Suprapubic skin (tissue), 4 donors: ENCODE measurements at places on chromosomes 6 and 20.
A peak's percentile ranks its signal among the peaks of the same experiment; 100 is the strongest.

- no peak for DNase-seq
Observed at GRCh38 chr6:148883270-148883669, 136.4 kb downstream of the UST start.

GRCh38 chr20:50693001-50693400, 1.7 kb upstream of the RIPOR3 start:
- DNase-seq, result no peak

GRCh38 chr6:36822506-36823269, 16.6 kb downstream of the CPNE5 start:
- DNase-seq, result no peak

GRCh38 chr6:136823128-136823660, 802 bp downstream of the PEX7 start:
- DNase-seq, result peak; percentile 61

DNA sequence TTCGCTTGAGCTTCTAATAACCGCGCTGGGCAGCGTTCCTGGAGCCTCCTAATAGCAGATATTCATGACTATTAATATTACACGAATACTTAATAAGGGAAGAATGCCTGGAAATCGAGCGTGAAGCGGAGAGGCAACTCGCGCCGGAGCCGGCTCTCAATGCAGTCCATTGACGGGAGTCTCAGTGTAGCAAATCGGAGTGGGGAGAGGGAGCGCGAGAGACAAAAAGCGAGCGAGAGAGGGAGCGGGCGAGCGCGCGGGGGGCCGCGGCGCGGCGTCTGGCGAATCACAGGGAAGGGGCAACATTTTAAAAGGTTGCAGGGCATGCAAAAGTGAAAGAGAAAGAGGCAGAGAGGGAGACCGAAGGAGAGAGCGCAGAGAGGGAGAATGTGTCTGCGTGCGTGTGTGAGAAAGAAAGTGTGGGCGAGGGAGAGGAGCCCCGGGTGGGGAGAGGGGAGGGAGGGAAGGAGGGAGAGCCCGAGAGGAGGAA, 2.9 kb downstream of the TFAP2A start:
- no peak for DNase-seq

DNA sequence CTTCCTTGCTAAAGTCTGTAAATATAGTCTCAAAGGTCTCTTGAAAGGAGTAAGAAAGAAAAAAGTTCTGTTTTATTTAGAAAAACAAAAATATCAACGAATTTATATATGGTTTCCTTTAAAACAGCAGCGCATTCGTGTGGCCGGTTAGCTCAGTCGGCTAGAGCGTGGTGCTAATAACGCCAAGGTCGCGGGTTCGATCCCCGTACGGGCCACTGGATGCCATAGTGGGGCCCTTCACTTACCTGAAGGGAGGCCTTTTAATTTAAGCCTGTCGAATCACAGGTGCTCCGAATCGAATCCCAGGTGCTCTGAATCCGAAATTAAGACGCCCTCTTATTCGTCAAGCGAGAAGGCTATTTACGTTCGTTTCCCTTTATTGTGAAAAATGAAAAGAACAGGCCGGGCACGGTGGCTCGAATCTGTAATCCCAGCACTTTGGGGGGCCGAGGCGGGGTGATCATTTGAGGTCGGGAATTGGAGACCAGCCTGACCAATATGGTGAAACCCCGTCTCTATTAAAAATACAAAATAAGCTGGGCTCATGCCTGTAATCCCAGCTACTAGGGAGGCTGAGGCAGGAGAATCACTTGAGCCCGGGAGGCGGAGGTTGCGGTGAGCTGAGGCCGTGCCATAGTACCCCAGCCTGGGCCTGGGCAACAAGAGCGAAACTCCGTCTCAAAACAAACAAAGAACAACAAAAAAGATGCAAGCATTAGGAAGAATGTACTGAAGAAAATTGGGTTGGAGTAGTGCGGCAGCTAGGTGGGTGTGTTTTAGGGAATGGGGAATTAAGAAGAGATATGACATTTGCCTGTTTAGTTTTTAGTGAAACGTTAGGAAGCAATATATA, 195.8 kb upstream of the ZNF184 start:
- no peak for DNase-seq

GRCh38 chr6:161215876-161216615, 57.8 kb downstream of the AGPAT4 start:
- DNase-seq, result no peak

DNA sequence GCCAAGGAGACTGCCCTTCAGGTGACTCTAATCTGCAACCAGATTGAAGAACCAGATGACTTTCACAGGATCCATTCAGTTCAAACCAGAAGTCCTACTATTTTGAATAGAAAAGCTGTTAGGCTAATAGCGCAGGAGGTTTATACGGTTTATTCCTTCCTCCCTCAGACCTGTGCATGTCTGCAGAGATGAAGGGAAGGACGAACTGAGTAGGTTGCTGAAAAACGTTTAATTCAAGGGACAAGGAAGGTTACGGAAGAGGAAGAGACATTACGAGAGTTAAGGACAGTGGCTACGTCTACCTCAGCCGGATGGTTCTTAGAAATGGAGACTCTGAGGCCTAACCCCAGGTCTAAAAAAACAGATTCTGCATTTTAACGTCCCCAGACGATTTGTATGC, 978 bp downstream of the AURKA start:
- DNase-seq, result no peak

- DNase-seq, result no peak
Observed at GRCh38 chr6:117395164-117395563, 30.6 kb downstream of the ROS1 start.

DNA sequence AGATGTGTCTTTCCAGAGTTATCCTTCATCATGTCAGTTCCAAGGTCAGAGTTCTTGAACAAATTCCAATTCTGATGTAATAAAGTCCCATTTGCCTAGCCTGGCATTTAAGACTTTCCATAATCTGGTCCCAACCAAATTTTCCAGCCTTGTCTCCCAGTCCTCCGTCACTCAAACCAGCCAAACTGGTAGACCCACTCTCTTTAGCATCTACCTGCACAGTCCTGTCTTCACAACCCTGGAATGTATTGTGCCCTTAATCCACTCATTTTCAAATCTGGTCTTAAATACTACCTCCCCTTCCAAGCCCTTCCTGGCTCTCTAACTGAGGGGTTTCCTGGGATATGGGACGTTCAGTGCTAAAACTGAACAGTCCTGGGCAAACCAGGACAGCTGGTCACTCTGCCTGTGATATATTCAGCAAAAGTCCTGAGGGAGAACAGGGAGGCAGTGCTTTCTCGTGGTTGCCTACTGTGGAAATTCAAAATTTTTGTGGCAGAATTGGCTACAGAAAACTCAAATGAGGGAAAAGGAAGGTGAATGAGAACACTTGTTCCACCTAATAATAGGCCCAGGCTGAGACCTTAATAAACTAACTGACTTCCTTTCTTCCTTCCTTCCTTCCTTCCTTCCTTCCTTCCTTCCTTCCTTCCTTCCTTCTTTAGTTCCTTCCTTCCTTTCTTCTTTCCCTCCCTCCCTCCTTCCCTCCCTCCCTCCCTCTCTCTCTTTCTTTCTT, 10.8 kb upstream of the AKAP7 start:
- no peak for DNase-seq

DNA sequence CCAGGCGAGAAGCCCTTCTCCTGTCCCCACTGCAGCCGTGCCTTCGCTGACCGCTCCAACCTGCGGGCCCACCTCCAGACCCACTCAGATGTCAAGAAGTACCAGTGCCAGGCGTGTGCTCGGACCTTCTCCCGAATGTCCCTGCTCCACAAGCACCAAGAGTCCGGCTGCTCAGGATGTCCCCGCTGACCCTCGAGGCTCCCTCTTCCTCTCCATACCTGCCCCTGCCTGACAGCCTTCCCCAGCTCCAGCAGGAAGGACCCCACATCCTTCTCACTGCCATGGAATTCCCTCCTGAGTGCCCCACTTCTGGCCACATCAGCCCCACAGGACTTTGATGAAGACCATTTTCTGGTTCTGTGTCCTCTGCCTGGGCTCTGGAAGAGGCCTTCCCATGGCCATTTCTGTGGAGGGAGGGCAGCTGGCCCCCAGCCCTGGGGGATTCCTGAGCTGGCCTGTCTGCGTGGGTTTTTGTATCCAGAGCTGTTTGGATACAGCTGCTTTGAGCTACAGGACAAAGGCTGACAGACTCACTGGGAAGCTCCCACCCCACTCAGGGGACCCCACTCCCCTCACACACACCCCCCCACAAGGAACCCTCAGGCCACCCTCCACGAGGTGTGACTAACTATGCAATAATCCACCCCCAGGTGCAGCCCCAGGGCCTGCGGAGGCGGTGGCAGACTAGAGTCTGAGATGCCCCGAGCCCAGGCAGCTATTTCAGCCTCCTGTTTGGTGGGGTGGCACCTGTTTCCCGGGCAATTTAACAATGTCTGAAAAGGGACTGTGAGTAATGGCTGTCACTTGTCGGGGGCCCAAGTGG, 5.3 kb downstream of the SNAI1 start:
- DNase-seq, result no peak

DNA sequence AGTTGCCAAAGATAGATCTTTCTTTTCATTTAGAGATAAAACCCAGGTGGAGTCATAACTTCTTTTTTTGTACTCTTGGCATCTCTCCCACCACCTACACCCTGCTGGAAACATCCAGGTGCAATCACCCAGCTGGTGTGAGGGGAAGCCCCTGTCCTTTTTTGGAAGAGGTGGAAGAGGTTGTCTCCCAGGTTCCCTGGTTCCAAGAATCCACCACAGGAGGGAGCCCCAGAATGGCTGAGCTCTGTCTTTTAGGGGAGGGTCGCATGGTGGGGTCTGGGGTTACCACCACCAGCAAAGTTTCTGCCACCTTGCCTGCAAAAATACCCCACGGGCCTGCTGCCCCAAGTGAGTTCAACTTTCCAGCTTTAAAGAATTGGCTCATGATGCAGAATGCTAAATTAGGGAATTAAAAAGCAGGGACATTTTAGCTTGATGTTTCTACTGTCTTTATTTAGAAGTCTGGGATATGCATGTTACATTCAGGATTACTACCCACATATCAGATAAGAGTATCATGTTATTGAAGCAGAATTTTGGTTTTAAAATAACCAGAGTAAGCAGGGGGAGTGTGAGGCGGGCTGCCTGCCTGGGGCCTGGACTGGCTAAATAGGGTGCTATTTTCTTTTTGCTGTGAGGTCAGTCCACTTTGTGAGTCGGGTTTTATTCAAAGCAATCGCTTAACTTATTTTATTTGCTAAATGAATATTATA, 11.0 kb downstream of the SMOC2 start:
- no peak for DNase-seq

DNA sequence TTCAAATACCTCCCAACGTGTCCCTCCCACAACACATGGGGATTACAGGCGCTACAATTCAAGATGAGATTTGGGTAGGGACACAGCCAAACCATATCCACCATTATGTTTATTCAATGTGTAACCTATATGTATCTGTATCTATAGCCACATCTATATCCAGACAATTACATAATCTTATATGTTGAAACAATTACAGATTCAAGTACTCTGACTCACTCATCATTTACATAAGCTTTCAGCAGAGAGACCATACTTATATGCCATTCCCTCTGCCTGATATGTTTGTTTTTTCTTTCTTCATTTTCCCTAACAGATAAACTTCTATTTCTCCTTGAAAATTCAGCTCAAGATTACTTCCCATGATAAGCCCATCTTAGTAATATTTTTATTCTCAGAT, 163.6 kb downstream of the LAMA2 start:
- no peak for DNase-seq

DNA sequence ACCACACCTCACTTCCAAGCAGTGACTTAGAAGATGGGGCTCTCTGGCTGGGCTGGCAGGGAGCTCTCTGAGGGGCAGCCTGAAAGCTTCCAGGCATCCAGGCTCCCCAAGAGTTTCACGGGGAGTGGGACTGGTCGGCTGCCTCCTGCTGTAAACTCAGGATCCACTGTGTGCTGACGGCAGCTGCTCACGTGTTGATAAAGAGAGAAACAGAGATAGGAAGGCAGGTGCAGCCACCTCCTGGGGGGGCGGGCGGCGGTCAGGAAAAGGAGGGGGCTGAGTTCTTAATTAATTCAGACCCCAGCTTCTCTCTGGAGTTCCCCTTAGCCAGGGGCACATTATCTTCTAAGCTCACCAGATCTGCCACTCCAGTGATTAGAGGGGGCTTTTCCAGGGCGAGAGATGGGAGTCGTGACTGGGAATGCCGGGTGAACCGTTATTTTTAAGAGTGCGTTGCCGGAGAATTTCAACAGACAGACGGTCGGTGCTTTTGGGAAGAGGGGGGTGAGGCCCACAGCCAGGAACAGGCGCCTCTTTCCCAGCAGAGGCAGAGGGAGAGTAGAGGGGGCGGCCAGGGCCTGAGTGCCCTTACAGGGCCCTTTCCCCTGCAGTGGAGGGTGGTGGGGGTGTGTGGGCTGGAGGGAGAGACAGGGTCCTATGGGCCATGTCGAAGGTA, 70.9 kb downstream of the CD40 start:
- no peak for DNase-seq

DNA sequence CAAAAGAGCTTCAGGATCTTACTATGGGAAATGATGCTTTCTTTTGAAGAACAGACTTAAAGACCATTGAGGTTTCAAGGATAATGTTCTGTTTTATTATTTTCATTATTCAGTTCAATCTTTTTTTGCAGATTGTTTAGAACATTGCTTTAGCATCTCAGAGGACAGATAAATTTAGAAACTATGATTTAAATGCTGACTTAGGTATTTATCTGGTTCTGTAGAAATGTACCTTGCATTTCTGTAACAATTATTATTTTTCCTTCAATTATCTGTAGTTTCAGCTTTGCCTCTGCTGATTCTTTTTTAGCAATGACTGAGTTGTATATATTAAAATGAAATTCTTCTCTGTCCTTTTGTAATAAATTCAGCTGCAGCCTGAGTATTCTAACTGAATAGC, 205.4 kb upstream of the PCSK2 start:
- no peak for DNase-seq

DNA sequence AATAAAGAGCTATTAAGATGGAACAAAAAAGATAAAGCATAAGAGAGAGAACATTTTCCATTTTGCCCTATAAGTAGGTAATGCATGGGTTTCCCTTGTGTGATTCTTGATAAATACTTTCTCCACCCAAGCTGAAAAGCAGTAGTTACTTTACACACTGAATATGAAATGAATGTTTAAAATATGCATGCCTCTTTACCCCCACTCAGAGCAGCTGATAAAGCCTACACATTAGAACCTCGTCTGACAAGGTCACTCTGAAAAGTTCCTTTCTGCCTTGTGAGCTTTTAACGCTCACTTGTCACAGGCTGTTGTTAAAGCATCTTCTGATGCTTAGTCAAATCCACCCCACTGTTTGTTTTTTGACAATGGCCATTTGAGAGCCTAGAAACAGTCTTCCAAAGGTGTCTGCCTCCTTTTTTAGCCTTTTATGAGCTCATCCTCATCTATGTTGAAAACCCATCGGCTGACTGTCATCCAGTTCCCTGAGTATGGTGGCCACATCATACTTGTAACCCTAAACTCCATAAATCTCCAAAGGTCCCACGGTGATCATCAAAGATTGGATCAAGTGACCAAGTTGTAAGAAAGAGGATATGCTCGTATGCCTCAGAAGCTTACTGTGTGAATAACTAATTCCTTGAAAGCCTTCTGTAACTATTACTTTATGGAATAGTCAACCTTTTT, 102.8 kb downstream of the ATXN1 start:
- no peak for DNase-seq

GRCh38 chr6:39217177-39217864, 12.0 kb downstream of the KCNK5 start:
- DNase-seq, result no peak
